ENCODE measurements at places on chromosomes 4 and X.

GRCh38 chrX:113048896-113049295, 208.3 kb upstream of the AMOT start:
- no peak for DNase-seq

DNA sequence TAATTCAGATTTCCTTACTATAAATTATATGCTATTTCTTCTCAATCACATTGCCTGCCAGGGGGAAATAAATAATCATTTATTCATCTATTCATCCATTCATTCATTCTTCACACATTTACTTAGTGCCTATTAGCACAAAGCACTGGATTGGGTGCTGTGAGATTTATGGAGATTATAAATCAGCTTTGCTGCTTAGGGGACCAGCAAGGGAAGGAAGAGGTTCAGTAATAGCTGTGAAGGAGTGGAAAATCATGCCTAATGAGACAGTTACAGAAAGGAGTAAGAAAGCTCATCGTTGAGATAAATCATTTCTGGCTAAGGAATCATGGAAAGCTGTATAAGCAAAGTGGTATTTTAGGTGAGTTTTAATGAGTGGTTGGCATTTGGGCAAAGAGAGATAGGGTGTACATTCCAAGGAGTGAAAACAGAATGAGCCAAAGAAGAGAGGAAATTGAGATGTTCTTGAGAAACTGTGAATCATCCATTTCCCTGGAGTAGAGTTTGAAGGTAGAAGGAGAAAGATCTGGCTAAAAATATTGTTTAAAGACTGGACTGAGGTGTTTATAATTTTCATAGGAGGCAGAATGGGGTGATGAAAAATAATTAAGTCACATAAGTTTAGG, 9.6 kb downstream of the ARSJ start:
- no peak for DNase-seq

DNA sequence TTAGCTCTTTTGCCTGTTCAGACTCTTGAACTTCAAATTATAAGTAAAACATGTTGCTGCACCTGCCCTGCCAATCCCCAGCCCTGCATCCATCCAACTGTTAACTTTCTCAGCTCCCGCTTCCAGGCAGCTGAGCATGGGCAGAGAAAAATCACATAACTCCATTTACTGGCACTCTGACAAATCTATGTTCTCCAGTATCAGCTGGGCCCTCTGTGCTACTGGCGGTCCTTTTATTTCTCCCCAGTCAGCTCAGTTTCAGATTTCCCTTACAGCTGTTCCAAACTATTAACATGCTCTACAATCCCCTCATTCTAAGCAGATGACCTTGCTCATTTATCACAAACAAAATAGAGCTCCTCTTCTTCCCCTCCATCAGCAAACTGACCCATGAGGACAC, 240.4 kb upstream of the TET2 start:
- DNase-seq, result no peak

DNA sequence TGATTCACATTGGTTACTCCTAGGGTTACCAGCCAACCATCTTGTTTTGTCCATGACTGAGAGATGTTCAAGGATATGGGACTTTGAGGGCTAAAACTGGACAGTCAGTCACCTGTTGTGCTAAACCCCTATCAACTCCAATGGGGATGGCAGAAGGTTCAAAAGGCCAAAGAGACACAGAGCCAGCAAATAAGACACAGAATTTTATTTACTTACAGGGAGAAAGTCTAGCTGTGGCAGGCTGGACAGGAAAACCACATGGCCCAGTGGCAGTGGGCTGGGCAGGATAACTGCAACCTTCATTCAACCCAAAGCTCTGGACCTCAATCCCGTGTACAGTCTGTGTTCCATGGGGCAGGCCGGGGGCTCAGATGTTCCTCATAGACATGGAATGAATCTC, 326.7 kb upstream of the RPS6KA3 start:
- no peak for DNase-seq

Measured in cortex of kidney (tissue), 1 donor.